ENCODE measurements at places on chromosomes 12 and 14.

DNA sequence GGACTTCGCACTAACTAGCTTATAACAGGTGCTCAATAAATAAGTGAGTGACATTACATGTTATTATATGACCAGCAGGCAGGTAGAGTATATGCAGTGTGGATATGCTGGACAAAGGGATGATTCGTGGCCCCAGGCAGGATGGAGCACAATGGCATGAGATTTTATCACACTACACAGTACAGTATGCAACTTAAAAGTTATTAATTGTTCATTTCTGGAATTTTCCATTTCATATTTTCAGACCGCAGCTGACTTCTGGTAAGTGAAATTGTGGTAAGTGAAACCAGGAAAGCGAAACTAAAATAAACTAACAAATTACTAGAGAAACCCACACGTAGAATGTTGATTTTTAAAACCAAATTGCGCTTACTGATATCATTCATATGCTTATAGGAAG lies 3.3 kb downstream of the PARP11 start:
- no peak for DNase-seq

GRCh38 chr12:75707983-75708382 lies 196.6 kb upstream of the KRR1 start:
- no peak for DNase-seq

- DNase-seq: no peak
Measured at GRCh38 chr12:100128512-100128908, 14.2 kb downstream of the BLTP3B start.

DNA sequence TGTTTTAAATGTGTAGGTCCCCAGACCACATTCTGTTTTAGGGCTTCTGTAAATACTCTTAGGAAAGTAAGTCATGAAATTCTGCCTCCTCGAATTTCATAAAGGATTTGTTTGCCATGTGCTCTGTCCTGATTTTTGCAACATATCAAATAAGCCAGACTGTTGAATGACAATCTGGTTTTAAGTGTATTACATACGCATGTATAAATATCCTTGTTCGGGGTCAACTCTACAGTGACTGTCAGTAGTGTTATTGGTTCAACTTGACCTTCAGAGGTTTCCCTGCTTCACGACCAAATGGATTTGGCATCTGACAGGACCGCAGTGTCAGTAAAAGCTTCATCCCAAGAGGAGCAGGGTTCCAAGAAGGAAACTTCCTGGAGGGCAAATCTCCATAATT lies 52.7 kb downstream of the PPM1A start:
- DNase-seq: no peak

GRCh38 chr14:24674204-24674970 lies 40.4 kb upstream of the GZMB start:
- DNase-seq: no peak

- DNase-seq: no peak
Measured at GRCh38 chr14:104221071-104221625, 82.8 kb downstream of the KIF26A start.

DNA sequence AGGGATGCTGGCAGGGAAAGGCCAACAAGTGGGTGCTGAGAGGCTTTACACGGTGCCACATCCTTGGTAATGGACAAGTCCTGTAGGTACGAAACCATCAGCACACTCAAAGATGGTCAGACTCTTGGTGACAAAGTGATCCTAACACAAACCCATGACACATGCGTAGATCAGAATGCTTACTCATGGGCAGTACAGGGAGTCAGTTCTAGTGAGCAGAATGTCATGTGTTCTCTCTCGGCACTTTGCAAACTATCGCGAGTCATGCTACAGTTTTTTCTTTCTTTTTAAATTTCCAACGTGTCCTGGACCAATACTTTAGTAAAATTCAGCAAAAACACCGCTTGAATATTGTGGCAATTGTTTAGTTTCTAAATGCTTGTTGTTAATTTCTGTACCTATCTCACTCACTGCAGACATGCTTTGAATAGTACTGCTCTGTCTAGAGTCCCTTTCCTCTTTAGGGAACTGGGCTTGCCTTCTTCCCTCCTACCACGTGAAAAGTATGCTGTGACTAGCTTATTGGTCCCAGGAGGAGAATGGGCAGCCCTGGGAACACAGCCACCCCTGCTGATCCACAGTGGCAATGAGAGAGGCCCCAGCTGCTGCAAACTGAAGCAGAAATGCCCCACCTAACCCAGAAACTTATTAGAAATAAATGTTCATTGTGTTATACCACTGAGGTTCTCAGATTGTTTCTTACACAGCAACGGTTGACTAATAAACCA lies 62.4 kb downstream of the UBR7 start:
- DNase-seq: no peak

DNA sequence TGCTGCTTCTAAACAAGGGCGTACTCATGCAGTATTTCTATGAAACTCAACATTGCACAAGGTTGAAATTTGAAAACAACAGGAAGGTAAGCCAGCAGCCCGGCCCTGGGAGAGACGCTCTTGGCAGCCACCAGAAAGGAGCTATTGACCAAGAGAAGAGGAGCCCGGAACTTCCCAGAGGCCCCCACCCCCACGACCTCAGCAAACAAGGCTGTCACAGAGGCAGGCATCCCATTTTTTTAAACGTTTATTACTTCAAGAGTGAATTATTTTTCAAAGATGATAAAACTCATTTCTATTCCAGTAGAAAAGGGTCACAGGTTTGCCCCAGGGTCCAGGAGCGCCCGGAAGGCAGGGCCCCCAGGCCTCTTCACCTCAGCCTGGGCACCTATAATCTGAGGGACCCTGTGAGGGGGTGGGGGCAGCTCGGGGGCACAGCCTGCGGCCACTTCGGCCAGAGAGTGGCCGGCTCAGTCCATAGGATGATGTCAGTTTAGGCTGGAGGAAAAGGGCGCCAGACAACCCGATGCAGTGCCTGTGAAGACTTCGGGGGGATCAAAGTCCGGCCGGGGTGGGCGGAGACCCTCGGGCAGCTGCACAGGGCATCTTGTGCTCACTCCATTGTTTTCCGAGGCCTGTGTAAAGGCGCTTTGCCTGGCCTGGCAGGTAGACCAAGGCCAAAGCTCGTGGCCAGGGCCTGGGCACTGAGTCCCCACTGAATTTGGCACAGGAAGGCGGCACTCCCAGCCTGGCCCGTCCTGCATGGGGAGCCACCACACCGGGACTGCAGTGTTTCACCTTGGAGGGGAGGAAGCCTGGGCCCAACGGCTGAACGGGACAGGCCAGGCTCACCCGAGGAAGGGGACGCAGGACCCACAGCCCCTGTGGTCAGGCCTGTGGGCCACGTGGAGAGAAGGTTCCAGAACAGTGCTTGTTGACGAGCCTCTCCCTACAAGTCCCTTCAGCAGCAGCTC lies 86.0 kb downstream of the SCARB1 start:
- DNase-seq: no peak

DNA sequence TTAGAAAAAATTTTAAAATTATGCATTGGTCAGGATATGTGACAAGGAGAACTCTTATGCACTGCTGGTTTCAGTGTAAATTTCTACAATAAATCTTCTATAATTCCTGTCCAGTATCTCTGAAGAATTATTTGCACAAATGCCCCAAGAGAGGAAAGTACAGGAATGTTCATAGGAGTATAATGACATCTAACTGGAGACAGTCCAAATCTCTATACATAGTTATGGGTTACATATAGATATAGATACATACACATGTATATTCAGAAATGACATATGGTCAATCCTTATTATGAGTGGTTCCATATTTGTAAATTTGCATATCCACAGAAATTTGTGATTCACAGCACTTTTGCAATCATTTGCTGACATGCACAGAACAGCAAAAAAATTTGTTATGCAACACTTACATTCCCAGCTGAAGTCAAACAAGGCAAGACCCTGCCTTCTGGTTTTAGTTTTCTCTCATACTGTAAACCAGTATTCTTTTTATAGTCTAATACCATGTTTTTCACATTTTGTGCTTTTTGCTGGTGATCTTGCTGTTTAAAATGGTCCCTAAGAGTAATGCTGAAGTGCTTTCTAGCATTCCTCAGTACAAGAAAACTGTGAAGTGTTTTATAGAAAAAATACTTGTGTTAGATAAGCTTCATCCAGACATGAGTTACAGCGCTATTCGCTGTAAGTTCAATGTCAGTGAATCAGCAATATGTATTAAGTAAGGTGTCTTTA lies 103.8 kb downstream of the SLC16A7 start:
- no peak for DNase-seq

DNA sequence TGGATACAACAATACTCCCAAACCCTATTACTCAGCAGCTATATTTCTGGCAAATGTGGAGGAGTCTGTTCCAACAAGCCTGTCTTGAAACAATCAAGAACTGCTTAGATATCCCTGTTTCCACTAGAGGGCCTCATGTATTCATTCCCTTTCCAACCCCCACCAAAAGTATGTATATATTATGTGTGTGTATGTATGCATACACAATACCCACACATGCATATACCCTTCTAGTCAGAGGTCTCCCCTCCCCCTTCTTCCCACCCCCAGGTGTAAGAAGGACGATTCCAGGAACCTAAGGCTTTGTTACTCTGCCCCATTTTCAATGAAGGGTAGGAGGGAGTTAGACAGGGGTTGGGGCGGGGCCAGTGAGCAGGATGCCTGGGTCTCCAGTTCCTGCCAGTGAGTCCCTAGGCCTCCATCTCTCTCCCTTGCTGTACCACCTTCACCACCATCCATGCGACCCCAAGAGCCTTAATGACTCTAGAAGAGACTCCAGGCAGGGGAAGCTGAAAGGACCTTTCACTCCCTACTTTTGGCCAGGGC lies at the start of gene DGKA:
TSS of gene DGKA (plus strand) at position 392 of the 546 bp plus-strand sequence. CDS start 5,342 bp downstream, outside the sequence.
- DNase-seq: peak; percentile 41

- no peak for DNase-seq
Measured at GRCh38 chr14:76997257-76997970, 31.1 kb downstream of the IRF2BPL start.

- DNase-seq: no peak
Measured at GRCh38 chr14:81286574-81287370, 66.0 kb upstream of the GTF2A1 start.

DNA sequence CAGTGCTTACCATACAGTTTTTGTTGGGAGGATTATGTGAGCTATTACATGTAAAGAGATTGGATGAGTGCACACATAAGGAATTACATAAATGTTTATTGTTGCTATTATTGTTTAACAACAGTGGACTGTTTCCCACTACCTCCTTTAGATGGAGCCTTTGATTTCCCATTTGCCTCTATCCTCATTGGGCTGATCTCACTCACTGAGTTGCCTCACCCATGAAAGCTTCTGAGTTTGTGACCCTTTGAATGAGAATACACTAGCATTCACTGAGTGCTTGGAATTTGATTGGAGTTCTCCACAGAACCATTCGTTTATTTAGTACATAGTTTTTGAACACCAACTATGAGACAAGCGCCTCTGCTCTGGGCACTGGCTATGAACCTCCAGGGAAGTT lies 121.0 kb downstream of the HELB start:
- DNase-seq: no peak

DNA sequence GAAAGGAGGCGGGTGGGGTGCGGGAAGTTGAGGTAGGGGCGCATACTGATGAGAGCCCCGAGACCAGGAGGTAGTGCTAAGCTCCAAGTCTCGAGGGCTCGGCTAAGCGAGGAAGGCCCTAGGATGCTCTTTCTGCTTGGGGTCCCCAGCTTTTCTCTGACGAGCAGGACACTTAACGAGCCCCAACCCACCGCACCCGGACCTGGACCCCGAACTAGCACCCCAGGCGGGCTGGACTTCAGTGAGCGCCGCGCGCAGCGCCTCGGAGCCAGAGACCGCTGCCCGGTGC lies 4.7 kb upstream of the C1QL4 start:
- no peak for DNase-seq

All from HCT116 (cell line).